ENCODE measurements at places on chromosomes 12 and 14.
A peak's percentile ranks its signal among the peaks of the same experiment; 100 is the strongest.

DNA sequence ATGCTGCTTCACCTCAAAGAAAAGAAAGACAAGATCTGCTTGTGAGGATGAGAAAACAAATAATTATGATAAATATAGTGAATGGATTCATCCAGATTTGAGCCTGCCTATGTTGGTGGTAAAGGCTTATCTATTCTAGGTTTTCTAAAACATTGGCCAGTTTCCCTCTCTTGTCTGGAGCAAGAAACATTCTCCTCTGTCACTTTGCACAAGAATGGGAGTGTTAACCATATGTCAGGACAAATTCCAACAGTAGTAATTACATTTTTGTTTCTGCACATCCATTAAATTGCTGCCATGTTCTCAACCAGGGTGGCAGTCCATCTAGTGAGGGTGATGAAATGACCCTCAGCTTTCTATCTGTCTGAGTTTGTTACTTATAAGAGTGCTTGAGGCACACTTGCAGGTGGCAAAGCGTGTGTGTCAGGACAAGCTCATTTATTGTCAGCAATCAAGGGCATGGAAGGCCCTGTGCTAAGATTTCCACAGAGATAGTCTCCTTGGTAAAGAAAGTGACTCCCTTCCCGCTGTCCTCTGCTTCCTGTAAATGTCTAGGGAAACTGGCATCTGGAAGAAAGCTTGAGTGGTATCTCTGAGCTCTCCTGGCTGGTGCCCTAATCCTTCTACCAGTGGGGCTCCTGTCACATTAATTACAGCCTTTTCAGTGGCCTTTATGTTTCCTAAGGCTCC, 502.1 kb upstream of the FLRT2 start:
- no peak for DNase-seq

- DNase-seq, result peak; percentile 6
These were observed 586 bp downstream of the TTC6 start for GRCh38 chr14:37595809-37596621.

GRCh38 chr12:80235944-80236343, 136.6 kb downstream of the OTOGL start:
- no peak for DNase-seq

- DNase-seq, result peak; percentile 13
These were observed at the start of gene NID2 for GRCh38 chr14:52068615-52069306. TSS of gene NID2 (minus strand) at chr14:52069059. CDS start at chr14:52068994, 65 bp downstream.

DNA sequence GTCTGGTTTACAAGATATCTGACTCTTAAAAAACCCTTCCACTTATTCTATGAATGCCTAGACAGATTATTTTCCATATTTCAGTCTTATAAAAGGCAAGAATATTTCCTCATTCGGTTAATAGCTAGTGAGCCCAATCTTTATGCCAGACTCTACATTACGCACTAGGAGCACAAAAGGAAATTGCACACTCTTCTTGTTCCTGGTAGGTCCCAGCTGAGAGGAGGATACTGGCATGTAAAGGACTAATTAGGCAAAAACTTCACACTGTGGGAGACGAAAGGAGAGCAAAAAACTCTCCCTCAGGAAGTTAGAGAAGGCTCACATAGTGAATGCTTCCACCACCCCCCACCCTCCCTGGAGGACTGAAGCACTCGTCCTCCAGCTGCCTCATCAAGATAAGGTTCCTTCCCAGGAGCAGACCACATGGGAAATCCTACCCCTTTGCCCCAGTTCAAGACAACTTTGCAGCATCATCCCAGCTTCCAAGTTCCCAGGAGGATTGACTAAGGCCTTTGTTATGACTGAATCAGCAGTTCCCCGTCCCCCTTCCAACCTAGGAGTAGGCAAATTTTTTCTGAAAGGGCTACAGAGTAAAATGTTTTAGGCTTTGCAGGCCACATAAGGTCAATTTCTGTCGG, 14.5 kb downstream of the CAPZA3 start:
- no peak for DNase-seq

- no peak for DNase-seq
These were observed 3.0 kb downstream of the SETD1B start for GRCh38 chr12:121806546-121807423.

DNA sequence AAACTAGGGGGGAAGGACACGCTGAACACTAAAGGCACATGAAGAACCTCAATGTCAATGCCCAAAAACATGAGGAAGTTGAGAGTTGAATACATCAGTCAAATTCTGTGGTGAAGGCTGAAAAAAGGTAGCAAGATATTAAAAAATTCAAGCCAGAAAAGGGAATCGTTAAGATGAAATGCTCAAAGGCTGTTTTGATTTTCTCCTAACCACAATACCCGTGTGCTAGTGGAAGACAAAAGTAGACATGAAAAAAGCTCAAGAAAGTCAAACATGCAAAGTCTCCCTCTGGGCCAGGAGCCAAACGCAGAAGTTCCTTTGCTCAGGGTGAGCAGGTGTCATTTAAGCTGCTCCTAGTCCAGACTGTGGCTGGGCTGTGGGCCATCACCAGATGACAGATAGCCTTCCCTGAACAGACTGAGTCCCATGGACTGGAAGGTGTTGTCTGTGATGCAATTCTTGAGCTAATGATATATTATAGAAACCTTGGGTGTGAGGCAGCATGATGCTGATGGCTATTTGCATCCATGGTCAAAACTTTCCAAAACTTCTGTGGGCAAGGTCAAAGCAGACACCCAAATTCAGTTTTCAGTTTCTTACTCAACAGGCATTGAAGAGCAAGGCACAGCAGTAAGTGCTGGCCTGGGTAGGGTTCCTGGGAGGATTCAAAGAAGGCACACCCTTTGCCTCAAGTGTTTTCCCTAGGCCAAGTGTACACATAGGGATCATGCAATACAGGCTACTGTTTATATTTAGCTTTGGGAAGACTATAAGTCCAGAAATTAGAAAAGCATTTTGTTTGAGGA, 81.6 kb downstream of the MYRFL start:
- DNase-seq, result no peak

DNA sequence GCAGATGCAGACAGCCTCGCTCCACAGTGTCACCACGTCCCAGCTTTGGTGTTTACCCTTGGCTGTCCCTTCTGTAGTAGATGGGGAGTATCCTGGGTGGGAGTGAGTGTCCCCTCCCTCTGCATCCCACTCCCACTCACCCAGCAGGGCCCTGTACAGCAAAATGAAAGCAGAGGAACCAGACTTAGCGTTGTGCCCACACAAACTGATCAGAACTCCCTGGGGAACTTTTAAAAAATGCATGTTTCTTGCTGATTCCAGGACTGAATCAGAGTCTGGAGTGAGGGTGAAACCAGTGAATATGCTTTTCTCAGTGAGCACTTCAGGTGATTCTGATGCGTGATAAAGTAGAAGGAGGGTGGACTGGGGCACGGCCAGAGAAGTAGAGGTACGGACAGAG, 2.9 kb downstream of the ACVRL1 start:
- no peak for DNase-seq

GRCh38 chr12:49649892-49650291, 26.5 kb downstream of the PRPF40B start:
- DNase-seq, result no peak

DNA sequence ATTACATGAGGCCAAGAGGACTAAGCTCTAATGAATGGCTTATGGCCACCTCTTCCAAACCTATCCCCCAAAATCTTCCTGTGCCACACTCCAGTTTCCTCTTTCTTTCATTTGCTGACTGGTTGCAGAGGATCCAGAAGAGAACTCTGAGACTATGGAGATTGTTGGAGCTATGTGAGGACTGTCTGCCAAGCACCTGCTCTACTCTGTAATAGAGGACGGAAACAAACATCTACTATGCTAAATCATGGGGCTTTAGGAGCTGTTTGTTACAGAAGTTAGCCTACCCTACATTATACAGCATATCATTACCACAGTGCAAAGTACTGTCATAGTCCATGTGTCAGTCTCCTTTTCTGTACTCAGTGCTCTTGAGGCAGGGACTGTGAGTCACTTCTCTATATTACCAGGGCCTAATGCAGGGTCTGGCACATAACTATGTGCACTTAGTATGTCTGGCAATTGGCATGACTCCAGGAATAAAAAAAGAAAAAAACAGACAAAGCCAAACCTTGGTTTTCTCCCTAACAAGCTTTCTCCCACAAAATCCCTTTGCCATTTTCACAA, 95.1 kb downstream of the RPAP3 start:
- no peak for DNase-seq

DNA sequence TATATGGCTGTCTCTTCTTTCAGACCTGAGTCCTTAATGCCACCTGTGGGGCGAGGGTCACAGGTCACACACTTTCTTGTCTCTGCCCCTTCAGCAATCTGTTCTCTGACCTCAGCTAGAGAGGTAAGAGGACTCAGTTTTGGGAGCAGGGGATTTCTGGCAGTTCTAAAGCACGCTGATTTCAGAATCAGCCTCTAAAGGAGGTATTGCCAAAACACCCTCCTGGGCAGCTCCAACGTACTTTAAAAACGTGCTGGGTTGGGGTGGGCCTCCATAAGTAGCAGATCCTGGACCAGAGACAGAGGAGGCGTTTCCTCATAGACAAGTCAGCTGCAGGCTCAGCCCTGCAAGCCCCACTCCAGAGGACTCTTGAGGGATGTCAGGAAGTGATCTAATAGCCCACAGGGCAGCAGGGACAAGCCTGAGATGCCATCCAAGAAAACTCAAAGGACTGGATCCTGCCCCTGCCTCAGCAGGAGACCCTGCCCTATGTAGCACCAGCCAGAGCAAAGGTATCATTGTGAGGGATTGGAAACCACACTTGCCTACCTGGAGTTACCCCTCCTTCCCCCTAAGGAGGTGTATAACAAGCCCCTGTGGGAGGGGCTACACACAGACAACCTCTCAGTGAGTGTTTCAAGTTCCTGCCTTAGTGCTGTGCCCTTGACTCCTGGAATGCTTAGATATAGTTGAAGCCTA, 8.5 kb downstream of the CTDSP2 start:
- DNase-seq, result peak; percentile 43

GRCh38 chr12:62903151-62903550, 31.8 kb downstream of the PPM1H start:
- DNase-seq, result peak; percentile 68

- DNase-seq, result no peak
These were observed 480.2 kb upstream of the FBXO33 start for GRCh38 chr14:39912192-39913100.

DNA sequence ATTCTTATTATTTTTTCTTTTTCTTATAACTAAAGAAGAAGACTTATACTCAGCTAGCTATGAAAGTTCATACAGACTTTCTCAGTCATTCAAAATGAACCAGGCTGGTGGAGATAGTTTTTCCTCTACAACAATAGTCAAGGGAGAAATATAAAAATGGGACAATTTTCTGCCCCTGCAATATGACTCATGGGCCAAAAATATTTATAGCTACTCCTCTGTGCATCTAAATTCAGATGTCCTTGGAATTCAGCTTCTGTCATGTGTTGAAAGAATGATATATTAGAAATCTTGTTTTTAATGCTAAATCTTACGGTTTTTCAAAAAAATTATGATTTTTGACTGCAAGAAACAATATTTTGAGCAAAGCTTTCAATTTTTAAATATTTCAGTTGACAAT, 237.2 kb upstream of the SYT10 start:
- no peak for DNase-seq

GRCh38 chr12:121550974-121551634, 29.7 kb downstream of the KDM2B start:
- DNase-seq, result no peak

DNA sequence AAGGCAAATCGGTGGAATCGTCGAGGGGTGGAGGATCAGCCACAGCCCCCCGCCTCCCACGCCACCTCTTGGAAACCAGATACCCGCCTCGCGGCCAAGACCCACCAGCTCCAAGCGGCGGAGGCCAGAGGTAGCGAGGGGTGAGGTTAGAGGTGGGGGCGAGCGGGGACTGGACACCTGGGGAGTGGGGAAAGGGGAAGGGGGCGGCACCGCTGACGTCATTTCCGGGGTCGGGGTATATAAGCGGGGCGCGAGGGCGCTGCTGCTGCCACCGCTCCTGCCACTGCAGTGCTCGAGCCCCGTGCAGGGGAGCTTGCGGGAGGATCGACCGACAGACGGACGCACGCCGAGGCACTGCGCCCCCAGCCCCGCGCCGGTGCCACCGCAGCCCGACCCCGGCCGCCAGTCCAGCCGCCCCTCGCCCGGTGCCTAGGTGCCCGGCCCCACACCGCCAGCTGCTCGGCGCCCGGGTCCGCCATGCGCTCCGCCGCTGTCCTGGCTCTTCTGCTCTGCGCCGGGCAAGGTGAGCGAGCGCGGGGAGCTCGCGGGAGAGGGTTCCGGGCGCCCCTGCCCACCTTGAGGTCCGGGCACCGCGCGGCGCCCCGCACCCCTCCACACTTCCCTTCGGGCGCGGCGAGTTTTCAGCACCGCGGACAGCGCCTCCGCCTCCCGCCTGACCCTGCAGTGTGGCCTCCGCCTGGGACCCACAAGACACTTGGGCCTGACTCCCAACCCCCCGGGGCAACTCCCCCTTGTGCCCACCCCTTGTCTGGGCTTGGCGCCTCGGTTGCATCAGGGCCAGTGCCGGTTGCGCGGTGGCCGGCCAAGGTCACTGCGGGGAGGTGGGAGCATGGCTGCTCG, at the start of gene CHGA:
Gene CHGA, plus strand, starts transcription at position 268 of the 861 bp plus-strand sequence. Its CDS starts 210 bp downstream, at position 478.
- peak; percentile 48 for DNase-seq

DNA sequence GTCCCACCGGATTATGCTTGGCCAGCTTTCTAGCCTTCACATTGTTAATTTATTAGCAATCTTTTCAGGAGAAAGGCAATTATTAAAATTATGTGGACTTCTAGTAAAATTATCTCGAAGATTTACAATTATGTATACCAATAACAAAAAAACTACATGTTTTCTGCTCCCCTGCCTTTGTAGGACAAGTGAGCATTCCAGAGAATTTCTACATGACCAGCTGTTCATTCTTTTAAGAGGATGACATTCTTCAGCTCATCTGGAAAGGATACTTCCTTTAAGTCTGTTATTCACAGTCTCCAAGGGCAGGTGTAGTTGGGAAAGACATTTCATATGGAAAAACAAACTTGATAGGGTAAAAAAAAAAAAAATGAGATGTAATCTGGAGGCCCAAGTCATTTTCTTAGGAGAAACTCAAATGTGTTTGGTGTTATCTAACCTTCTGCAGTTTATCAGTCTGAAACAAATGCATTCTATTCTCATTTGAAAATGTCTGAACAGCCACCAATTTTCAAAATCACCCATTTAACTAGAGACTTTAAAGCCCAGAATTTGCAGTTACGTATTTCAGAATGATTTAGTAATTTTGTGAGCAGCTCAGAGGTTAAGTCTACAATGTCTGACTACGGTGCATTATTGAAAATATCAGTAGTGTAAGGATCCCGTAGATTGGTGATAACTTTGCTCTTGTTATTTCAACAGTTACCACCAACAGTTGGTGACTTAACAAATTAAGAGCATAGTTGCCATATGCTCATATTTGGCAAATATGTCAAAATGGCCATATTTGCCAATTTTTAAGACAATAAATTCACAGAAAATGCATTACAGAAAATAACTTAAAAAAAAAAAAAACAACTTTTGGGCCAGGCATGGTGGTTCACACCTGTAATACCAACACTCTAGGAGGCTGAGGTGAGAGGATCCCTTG, 1.8 kb upstream of the PHLDA1 start:
- no peak for DNase-seq

DNA sequence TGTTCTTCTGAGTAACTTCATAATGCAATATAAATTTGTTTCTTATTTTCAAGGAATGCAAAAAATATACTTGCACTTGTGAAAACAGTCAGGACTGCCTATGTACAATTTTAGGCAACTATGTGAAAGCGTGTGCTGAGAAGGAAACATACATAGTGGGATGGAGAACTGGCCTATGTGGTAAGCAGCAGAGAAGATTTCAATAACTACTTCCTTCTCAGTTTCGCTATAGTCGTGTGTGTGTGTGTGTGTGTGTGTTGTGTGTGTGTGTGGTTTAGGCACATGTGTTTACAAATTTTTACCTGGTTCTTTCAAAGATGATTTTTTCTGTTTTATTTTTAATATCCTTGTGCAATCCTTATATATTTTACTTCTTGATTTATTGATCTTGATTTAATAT, 211.8 kb downstream of the LRRK2 start:
- peak; percentile 25 for DNase-seq

Measured in inflammatory macrophage (primary cell).